ENCODE measurements at places on chromosomes 7 and 10. TPM values are rescaled to one million over a fixed set of nuclear protein-coding genes. Genes with fewer than 3 reads are reported as not detected.

DNA sequence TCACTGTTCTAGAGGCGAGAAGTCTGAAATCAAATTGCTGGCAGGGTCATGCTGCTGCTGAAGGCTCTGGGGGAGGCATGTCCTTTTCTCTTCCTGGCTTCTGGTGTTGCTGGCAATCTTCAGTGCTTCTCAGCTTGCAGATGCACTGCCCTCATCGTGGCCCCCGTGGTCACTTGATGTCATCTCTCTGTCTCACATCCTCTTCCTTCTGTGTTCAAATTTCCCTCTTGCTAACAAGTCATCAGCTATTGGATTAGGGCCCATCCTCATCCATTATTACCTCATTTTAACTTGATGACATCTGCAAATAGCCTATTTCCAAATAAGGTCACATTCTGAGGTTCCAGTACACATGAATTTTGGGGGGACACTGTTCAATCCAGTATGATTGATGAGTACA lies 36.6 kb upstream of the SRGN start:
- peak; percentile 78 for DNase-seq

GRCh38 chr7:50782375-50783208 lies at the start of gene GRB10:
TSS of gene GRB10 (minus strand) at chr7:50782896. CDS start at chr7:50732322, 50,574 bp downstream.
- no peak for DNase-seq

- DNase-seq = no peak
Observed at GRCh38 chr10:101146392-101147251, 15.5 kb downstream of the TLX1 start.

Gene WEE2
- total RNA-seq = 0.03 TPM

- DNase-seq = no peak
Observed at GRCh38 chr7:149202831-149203231, 7.5 kb downstream of the ZNF282 start.

Gene NFE2L3
- total RNA-seq = 25.4 TPM

Gene C10orf53
- not detected for total RNA-seq

DNA sequence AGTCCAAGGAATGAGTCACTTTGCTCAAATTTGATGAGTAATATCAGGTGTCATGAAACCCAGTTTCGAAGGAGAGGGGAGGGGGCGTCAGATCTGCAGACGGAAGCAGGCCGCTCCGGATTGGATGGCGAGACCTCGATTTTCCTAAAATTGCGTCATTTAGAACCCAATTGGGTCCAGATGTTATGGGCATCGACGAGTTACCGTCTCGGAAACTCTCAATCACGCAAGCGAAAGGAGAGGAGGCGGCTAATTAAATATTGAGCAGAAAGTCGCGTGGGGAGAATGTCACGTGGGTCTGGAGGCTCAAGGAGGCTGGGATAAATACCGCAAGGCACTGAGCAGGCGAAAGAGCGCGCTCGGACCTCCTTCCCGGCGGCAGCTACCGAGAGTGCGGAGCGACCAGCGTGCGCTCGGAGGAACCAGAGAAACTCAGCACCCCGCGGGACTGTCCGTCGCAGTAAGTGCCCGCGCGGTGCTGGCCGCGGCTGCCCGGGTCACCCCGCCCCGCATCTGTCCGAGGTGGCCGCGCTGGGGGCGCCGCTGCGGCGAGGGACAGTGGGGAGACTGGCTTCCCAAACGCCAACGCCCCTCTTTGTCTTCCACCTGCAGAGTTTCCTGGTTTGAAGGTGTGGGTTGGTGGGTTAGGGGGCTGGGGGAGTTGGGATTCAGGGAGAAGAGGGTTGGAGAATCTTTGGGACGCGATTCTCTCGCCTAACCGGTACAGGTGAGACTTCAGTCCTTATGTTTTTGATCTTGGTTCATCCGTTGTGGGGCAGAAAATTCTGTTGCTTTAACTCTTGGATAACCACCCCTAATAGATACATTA lies at the start of gene TAC1:
TAC1 (plus strand) TSS at position 351 of the 829 bp plus-strand sequence. CDS start 527 bp downstream, outside the sequence.
- no peak for DNase-seq

Gene CALY
- not detected for total RNA-seq

Gene DYNC1I1
- total RNA-seq = 2.7 TPM

GRCh38 chr10:114100848-114101741 lies 57.4 kb downstream of the ADRB1 start:
- DNase-seq = peak; percentile 12

DNA sequence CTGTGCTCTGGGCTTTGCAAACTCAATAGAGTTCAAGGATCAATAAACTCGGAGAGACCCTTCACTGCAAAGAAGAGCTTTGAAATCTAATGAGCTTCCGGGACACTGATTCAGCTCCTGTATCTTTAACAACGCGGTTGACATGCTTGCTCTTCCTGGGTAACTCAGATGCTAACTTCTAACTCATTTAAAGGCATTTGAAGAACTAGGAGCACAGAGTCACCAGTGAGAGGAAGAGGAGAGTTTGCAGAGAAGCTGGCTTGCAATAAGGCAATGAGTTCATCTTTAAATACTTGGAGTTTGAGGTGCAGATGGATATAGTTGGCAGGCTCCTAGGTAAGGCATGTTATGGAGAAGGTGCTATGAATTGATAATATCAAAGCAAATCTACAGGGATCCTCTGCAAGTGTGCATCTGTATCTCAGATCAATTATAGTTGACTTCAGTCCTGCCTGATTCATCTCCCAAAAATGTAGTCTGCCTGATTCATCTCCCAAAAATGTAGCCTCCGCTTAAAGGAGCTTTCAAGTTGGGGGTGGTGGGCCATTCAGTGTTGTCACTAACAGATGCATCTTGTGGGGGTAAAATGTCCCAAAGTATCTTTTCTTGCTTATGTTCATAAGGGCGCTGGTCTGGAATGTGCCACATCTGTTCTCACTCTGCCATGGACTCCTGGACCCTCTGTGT lies 182.5 kb upstream of the PRSS58 start:
- peak; percentile 89 for DNase-seq

DNA sequence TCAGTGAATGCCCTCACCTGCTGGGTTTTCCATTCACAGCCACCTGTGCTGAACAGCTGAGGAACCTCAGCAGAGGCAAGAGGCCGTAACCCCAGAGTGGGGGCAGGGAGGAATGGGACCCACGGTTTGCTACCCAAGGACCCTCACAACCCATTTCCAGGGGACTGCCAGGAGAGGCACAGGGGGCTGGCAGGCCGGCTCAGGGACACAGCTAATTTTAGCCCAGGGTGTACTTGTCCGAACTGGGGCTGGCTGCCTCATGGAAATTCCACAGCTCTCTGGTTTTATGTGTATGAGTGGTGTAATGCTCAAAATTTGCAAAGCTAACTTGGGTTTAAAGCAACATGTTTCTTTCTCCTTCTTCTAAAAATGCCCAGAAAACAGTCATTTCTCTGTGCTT lies 42.2 kb downstream of the MINDY4 start:
- DNase-seq = no peak

Gene IFIT3
- 5.4 TPM for total RNA-seq

DNA sequence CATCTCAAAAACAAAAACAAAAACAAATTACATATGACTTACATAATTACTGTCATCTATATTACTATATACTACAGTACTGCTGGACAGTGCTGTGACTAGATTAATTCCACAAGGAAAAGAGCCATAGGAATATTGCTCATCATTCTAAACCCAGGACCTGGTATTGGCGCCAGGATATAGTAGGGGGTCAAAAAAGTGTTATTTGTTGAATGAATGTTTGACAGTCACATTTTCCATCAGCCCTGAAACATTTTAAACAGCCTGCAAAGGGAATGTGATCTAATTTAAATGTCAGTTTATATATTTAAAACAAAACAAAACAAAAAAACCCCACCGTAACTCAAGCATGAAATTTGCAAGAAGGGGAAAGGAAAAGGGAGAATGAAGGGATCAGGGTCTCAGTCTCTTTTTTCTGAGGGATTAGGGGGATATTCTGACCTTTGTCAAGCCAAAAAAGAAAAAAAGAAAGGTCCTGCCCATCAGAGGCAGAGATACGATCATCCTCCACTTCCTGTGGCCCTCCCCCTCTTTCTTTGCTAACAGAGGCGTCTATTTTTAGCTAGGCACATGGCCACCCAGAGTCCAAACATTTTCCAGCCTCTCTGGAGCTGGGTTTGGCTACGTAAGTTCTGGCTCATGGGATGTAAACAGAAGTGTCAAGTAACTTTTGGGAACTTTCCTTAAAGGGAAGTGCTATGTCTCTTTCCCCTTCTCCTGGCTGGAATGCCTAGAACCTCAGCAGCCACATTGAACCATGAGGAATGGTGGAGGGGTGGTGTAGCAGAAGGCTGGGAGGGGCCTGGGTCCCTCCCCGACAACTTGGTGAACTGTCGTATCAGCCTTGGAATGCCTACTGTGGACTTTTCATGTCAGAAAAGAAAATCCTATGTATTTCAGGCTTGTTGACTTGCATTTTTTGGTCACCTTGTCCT lies 44.6 kb upstream of the DLG5 start:
- peak; percentile 86 for DNase-seq

All from HT1080 (cell line).